ENCODE measurements at places on chromosomes 4 and X. TPM values are rescaled to one million over a fixed set of nuclear protein-coding genes. Genes with fewer than 3 reads are reported as not detected.

Gene BMP3
- not detected for total RNA-seq

Gene SCD5
- 4.0 TPM for total RNA-seq

Gene EMCN
- total RNA-seq, result not detected

Gene SHROOM3
- total RNA-seq, result 0.06 TPM

Gene NUP62CL
- 3.6 TPM for total RNA-seq

Gene TAF9B
- total RNA-seq, result 19.6 TPM

Gene SLIT2
- not detected for total RNA-seq

Gene AREG
- total RNA-seq, result 0.28 TPM

Gene PRRG3
- not detected for total RNA-seq

Gene TMPRSS11D
- not detected for total RNA-seq

Gene RTL3
- not detected for total RNA-seq

Gene COX7B2
- not detected for total RNA-seq

Gene PROM1
- total RNA-seq, result 0.56 TPM

Gene CFAP299
- not detected for total RNA-seq

Gene SH3RF1
- 0.54 TPM for total RNA-seq
